ENCODE measurements at places on chromosomes 6 and 20.
A peak's percentile ranks its signal among the peaks of the same experiment; 100 is the strongest.

GRCh38 chr6:123859291-123859690, 55.6 kb downstream of the NKAIN2 start:
- DNase-seq: no peak

DNA sequence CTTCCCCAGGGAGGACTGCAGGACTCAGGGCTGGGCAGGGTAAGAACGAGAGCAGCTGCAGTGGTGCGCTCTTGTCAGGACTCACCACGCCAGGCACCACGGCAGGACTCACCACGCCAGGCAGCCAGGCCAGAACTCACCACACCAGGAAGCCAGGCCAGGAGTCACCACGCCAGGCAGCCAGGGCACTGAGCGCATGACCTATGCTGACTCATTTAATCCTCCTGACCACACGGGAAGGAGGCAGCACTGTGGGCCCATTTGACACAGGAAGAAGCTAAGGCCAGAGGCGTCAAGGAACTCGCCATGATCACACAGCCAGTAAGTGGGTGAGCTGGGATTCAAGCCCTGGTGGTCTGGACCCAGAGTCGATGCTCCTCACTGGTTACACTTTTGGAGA, 189.3 kb downstream of the PREX1 start:
- no peak for DNase-seq

DNA sequence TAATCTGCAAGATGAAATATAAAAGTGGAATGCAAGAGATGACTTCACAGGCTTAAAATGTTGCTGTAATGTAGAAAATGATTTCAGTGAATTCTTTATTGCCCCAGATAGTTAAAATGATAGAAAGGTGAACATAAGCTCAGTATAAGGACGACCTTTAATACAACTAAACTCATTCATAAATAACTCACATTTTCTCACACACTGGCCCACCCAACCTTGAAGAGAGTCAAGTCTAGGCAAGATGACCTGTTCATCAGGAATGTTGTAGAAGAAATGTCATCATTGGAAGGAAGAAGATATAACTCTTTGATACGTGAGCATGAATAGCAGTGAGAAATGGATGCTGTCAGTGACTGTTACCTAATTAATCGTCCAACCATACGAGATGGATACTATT, 111.1 kb upstream of the SASH1 start:
- DNase-seq: no peak

DNA sequence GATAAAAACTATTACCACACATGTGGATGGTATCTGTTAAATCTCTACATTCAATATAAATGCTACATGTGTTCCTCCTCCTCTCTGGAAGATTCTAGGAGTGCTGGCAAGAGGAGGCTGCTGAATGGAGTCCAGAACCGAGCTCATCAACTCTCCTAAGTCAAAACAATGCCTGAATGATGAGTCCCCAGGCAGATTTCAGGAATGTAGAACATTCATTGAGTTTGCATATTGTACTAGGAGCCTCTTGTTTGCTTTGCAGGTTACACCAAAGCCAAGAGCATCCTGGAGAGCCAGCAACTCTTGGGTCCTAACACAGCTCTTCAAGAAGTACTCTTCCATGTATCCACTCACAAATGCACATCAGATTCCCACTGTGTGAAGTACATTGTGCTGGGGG, 117.6 kb upstream of the UST start:
- peak; percentile 32 for DNase-seq

GRCh38 chr6:110981202-110981600, 637 bp upstream of the RPF2 start:
- DNase-seq: peak; percentile 14

- no peak for DNase-seq
Observed at GRCh38 chr20:25257130-25257529, 9.2 kb downstream of the PYGB start.

GRCh38 chr6:27505209-27506027, 32.5 kb upstream of the ZNF184 start:
- DNase-seq: peak; percentile 43

- DNase-seq: no peak
Observed at GRCh38 chr6:40555092-40555491, 32.1 kb downstream of the LRFN2 start.

DNA sequence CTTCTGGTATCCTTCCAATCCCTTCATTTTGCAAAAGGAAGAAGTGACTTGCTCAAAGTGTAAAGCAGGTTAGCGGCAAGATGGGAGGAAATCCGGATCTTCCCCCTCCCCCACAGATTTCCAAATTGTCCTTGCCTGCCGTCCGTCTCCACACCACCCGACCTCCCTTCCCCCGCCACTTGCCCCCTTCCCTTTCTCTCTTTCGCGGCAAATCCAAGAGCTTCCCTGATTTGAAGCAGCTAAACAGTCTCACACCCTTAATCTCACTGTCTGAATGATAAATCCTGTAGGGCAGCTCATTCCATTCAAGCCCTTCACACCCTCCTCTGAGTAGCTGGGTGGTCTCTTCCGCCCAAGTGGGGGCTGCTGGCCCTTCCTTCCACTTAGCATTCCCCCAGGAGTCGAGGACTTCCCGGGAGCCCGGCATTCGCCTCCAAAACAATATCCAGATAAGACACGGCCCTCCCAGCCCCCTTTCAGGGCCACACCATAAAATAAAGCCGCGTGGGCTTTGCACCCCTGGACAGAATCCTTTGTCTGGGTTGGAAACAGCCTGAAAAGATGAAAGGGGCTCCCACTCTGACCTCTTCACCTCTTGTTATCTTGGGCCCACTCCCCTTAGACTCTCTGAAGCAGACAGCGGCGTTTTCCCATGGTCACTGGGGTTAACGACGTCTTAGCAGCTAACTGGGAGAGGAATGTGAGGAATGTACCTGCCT, 44.0 kb upstream of the PIM1 start:
- DNase-seq: peak; percentile 76

GRCh38 chr20:40686434-40686882, 2.6 kb downstream of the MAFB start:
- peak; percentile 54 for DNase-seq

DNA sequence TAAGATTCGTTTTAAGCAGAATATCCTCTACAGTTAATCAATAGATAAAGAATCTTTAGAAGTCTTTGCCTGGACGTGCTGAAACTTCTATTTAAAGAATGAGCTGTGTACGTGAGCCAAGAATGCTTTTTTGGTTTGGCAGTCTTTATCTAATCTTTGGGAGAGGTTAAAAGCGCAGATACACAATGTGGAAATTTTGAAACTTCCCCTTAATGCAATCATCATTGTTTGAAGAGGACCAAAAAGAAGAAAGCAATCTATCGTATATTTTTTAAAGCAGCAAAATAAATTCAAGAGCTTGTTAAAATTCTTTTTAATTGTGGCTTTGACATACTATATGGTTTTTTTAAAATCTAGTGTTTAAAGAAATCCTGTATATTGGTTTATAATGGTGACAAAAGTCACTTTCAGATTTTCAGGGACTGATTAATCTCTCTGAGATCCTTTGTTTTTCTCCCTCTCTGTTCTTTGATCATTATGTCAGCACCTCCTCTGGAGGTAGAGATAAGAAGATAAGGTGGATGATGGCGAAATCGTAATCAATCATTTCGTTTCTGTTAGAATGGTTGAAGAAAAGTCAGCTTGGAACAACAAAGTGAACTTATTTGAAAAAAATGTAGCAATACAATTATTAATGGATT, 92.1 kb upstream of the FAM184A start:
- no peak for DNase-seq

DNA sequence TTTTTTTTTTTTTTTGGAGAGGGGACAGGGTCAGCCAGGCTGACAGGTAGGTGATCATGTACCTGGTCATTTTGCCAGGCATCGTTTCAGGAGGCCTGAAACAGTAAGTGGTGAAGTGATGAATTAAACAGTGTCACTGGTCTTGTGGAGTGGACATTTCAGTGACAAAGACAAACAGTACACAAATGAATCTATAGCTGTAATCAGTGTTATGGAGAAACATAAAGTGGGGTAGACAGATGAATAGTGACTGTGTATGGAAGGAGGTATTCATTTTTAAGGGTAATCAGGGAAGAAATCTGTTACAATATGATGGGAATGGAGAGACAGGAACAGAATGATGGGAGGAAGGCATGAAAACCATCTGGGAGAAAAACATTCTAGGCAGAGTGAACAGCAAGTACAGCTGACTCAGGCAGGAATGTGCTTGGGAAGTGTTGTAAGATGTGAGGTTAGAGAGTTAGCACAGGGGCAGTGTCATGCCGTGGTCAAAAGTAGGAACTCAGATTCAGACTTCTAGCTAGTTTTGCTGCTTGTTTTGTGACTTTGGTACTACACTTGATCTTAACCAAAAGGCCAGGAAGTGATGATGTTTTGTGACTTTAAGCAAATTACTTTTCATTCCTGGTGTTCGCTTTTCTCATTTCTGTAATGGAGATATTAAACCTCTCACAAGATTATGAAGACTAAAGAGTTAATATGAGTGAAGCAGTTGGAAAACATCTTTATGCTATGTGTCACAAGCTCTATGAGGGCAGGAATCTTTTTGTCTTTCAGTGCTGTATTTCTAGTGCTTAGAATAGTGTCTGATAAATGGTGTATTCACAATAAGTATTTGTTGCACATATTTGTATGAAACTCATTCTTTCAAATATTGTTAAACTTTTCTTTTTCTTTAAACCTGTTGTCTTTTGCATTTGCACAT, 43.4 kb downstream of the QKI start:
- DNase-seq: no peak

- no peak for DNase-seq
Observed at GRCh38 chr20:24880356-24880755, 68.7 kb upstream of the CST7 start.

- peak; percentile 22 for DNase-seq
Observed at GRCh38 chr20:37351689-37352607, 6.0 kb downstream of the SRC start.

GRCh38 chr6:77548662-77549366, 85.5 kb upstream of the HTR1B start:
- no peak for DNase-seq

- no peak for DNase-seq
Observed at GRCh38 chr6:78487401-78487800, 379.9 kb upstream of the IRAK1BP1 start.

DNA sequence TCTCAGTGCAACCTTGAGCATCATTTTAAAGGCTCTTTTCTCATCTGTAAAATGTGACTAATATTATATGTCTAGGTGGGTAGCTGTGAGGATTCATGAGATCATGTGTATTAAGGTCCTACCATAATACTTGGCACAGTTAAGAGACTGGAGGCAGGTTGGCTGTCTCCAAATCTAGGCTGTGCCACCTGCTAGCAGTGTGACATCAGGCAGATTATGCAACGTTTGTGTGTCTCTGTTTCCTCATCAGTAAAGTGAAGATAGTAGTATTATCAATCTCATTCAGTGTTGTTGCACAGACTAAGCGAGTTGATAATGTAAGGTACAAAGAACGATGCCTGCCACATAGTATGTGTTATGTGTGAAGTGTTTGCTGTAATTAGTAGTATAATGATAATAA, 227.4 kb downstream of the SAMD5 start:
- no peak for DNase-seq

DNA sequence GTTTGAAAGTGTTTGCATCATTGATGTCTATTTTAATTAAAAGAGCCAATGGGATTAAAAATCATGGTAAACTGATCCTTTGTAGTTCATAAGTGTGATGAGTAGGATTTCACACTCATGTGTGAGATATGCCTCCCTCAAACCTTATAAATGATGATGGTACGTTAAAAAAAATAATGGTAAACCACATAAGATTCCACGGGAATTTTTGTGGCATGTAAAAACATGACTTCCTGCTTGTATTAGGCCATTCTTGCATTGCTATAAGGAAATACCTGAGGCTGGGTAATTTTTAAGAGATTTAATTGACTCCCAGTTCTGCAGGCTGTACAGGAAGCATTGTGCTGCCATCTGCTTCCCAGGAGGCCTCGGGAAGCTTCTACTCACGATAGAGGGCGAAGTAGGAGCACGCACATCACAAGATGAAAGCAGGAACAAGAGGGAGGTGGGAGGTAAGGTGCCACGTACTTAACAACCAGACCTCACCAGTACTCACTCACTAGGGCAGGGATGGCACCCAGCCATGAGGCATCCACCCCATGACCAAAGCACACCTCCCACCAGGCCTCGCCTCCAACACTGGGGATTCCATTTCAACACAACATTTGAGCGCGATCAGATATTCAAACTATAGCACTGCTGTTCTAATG, 187.6 kb upstream of the QKI start:
- no peak for DNase-seq

GRCh38 chr20:59042151-59042795, at the start of gene PRELID3B:
TSS of gene PRELID3B (minus strand) at chr20:59042786. CDS start at chr20:59042730, 56 bp downstream.
- DNase-seq: peak; percentile 76

DNA sequence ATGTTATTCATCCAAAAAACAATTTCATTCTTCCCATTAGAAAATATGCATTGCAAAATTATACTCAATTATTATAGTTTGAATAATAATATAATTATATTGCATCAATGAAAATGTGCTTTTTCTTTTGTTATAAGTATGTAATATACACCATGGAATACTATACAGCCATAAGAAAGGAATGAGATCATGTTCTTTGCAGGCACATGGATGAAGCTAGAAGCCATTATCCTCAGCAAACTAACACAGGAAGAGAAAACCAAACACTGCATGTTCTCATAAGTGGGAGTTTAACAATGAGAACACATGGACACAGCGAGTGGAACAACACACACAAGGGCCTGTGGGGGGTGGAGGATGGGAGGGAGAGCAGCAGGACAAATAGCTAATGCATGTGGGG, 2.1 kb upstream of the NKAPL start:
- DNase-seq: no peak

DNA sequence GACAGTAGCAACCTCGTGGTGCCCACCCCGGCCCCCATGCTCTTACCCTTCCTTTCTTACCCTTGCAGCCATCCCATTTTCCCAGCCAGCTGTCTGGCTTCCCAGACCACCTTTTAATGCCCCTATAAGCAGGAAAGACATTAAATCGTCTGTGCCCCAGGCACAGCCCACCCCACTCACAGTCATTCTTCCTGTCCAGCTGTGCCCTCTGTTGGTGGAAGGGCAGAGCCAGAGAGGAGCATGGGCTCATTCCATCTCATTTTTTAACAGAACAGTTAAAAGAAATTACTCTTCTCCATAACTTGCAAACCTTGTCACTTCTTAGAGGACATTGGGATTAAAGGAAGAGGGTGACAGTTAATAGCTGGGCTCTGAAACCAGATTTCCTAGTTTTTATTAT, 240.5 kb downstream of the NRN1 start:
- peak; percentile 67 for DNase-seq

DNA sequence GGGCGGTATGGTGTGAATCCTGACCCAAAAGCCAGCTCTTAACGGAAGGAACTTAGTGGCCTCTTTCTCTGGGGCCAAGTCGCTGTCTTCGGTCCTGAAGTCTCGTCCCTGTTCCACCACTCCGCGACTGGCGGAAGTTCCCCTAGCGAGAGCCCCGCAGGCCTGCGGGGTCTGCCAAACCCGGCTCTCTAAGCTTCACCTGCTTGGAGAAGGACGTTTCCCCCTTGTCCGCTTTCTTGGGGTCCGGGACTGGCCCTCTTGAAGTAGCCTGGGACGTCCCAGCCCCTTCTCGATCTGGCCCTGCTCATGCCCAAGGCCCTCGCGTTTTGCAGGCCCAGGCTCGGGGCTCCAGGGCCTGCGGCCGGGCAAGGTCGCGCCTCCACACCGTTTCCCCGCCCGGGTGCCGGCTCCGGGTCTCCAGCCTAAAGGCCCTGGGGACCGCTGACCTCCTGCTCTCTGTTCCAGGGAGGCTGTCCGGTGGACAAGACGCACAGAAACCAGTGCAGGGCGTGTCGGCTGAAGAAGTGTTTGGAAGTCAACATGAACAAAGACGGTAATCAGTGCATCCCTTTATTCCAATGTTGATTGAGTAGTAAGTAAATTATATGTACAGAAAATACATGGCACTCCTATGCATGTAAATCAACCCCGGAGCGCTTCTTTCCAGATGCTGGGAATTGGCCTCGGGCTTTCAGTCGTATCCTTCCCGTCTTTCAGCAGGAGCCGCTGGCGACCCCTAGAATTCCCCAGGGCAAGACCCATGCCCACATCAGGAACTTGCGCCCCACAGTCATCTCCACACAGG, 8.8 kb downstream of the NR2E1 start:
- DNase-seq: peak; percentile 88

Data from H7 (cell line).